Foreskin keratinocyte (primary cell): ENCODE measurements at places on chromosomes 16 and 17. TPM values are rescaled to one million over a fixed set of nuclear protein-coding genes. Genes with fewer than 3 reads are reported as not detected.

DNA sequence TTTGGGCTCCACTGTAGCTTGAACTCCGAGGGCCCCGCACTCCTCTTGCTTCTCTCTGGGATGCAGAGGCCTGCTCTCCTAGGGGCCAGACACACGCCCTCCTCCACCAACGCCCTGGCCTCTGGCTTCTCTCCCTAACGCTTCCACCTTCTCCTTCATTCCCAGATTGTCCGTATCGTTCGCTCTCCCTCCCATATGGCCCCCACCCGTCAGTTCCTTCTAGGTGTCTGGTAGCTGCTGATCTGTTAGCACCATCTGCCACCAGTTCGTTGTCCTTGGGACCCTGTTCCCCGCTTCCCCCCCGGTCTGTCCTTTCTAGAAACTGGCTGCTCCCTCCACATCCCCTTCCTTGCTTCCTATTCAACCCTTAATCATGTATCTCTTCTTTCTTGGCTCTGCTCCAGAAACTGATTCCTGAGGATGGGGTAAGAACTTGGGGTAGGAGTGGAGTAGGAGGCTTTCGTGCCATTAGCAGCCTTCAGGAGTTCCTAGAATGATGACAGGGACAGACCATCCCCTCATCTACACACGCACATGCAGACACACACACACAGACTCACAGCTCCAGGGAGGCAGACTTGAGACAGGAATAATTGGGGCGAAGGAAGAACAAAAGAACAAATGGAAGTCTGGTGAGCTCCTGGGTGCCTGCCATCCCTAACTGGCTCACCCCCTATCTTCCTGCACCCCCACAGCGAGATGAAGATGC is 4.3 kb downstream of the ATP1B2 start:
- no peak for DNase-seq

DNA sequence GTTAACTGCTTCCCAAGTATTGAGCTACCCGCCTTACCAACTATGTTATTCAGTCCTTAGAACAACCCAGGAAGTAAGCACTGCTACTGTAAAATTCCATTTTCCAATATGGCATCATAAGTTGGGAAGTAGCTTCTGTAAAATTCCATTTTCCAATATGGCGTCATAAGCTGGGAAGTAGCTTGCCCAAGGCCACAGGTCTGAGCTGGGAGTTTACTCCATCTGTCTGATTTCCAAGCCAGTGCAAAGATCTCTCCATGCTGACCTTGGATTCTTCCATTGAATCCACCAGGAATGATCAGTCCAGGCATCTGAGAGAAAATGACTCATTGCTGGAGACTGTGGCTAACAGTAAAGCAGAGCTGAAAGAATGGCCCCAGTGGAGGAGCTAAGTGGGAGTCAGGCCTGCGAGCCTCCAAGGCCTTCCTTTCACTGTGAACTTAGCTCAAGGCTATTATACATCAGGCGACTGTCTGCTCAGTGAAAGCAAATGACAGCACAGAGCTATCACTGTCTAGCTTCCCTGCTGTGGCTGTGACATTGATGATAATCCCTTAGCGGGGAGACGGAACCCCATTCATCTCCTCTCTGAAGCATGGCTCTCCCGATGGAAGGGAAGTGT is 430.4 kb downstream of the HAPSTR1 start:
- DNase-seq: no peak

GRCh38 chr16:4182581-4183236 is 59.2 kb downstream of the SRL start:
- DNase-seq: no peak

DNA sequence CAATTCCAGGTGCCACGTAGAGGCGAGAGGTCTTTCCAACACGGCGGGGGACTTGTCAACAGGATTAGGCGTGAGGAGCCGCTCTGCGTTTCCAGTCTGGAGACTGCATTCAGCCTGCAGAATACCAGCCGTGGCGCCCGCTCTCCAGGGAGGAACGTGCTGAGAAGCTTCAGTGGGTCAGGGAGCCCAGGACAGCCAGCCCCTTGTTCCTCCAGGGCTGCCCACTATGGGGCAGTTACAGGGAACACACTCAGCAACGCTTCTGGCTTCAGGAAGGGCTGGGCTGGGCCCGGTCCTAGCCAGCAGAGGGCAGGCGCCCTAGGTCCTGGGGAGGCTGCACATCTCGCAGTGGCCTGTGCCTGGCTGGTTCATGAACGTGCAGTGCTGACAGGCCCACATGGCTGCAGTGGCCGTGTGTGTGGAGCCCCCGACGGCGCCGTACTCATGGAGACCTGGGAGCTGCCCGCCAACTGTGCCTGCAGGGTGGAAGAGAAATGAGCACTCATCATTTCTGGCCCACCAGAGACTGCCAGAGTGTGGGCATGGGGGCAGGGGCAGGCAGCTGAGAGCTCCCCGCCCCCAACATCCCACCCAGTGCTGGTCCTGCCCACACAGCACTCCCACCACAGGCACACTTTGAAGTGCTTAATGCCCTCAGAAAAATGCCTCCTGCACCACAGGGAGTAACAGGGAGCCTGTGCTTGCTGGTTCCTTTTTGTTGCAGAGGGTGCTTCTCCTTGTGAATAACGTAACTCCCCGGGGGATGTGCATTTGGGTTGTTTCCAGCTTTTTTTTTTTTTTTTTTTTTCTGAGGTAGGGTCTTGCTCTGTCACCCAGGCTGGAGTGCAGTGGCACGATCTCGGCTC is 7.0 kb upstream of the FAAP100 start:
- DNase-seq: no peak

DNA sequence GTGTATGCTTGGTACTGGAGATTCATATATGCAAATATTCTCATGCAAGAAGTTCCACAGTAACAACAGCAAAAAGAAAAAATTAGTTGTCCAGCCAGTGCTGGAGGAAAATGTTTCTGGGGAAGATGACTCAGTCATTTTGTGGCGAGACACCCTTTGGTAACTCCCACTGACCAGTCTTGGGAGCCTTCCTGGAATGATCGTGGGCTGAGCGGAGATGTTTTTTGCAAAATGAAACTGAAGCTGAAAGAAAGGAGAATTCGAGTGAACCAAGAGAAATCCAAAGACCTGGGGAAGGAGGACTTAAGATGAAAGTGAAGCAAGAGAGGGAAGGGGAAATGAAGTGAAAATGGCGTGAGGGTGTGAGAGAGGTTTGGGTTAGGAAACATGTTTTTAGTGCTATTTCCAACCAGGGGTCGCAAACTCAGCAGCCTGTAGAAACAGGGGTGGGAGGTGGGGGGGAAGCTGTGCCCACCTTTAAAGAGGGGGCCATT is 5.2 kb downstream of the ITPRIPL2 start:
- no peak for DNase-seq

DNA sequence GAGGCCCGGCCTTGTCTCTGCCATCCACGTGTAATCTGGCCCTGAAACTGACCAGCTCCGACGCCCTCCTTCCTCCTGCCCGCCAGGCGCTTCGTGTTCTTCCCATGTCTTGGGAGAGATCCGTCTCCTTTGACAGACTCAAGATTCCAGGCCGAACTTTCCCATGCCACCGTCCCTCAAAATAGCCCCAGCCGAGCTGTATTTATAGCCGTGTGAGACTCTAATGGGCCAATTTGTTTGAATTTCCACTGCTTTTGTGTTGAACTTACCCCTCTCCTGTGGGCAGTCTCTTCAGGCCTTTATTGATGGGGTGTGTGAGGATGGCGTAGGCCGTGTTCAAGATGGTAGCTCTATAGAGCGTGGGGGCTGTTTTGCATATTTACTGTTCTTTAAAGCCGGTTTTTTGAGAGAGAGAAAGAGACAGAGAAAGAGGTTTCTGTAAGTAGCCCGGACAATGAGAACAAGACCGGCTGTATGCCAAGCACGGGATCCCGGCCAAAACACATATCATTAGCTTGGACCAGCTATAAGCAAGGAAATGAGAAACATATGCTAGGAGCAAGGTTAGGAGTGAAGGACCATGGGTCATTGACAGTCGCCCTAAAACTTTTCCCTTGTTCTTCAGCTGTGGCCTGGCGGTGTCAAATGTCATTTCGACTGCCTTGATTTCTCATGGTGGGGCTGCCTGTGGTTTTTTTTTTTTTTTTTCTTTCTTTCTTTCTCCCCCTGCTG is 124.5 kb upstream of the ZFHX3 start:
- no peak for DNase-seq

GRCh38 chr16:57619133-57619605 is 9.3 kb upstream of the ADGRG1 start:
- DNase-seq: no peak

- DNase-seq: peak; percentile 98
Measured at GRCh38 chr17:74873037-74873873, 461 bp upstream of the FDXR start.

GRCh38 chr17:80738987-80739730 is 194.5 kb downstream of the RPTOR start:
- DNase-seq: no peak

GRCh38 chr16:88681084-88681680 is 5.1 kb downstream of the SNAI3 start:
- DNase-seq: no peak

DNA sequence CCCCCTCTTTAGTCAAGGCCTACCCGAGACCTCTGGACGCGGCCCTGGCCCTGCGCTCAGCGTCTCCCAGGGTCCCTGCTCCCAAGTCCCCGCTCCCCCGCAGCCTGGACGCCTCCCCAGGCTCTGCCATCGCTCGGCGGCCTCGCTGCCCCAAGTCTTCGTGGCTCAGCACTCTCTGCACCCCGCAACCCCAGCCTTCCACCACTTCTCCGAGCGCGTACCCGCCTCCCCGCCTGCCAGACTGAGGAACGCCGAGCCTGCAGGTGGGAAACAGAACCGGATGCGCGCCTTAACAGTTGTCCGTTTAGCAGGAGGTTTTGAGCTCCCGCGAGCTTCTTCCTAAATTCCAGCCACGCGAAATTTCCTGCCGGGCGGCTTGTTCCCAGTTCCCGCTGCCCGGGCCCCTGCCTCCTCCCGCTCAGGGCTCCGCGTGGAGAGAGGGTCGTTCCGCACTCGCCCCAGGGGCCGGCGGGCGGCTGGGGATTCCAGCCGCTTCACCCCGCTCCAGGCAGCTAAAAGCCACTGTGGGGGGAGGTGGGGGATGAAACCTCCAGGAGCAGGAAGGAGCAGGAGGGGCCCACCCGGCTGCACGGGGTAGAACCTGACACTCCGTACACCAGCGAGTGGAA is 87.7 kb downstream of the KCNJ12 start:
- DNase-seq: no peak

DNA sequence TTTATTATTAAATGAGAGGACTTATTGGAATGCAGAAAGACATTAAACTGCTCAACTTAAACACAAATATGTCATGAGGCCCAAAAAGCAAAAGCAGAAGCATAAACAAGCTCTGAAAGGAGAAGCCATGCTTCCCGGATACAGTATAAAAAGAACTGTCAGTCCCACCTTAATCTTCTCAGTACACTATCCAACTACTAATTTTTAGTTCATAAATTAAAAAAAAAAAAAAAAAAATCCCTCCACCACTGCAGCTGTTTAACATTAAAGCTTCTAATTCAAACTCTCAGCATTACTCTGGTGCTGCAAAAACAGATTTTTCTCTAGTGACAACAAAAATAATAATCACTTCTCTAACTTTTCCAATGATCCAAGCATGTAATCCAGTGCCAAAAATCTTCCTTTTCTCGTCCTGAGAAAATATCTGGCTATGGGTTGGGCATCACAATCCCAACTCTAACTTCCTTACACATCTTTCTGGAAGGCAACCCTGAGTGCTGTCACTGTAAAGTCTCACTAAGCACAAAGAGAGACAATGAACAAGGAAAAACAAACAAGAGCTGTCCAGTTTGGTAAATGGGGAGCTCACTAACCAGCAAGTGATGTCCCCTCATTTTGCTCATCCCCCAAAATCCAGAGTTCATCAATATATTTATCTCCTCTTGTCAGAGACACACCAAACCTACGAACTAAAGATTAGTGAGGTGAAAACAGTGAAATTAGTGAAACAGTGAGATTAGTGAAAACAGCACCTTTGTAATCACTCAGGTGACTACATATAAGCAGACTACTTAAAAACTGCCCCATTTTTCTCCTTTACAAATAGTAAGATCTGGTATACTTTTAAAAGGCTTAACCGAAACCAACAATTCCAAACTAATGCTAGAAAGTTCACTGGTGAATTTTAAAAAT is 5.5 kb downstream of the USP32 start:
- DNase-seq: no peak

GRCh38 chr17:82275326-82275725 is 1.8 kb upstream of the CSNK1D start:
- no peak for DNase-seq

- peak; percentile 64 for DNase-seq
Measured at GRCh38 chr17:27207073-27207513, 86.8 kb upstream of the WSB1 start.

GRCh38 chr17:7887482-7888183 is 956 bp upstream of the CHD3 start:
- DNase-seq: peak; percentile 94

DNA sequence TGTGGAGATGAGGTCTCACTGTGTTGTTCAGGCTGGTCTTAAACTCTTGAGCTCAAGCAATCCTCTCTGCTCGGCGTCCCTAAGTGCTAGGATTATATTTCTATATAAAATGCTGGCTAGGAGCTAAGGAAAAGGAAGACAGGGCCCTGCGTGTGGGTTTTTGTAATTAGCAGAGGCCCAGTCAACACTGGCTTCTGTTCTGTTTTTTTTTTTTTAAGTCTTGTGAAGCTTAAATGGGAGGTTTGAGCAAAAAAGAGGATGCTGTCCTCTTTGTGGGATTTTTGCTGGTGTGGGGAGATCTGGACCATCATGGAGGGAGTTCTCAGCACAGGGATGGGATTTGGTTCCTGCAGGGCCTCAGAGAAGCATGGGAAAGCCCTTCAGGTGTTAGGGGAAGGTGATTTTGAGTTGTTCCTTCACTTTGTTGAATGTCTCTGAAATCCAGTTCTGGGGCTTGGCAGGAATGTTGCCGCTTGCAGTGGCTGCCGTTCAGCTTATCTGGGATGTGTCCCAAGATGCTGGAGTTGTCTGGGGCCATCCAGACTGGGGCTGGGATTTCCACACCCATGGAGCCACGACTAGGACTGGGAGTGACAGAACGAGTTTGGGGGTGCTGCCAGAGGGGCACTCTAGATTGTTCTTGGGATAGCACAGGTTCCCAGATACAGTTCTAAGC is 4.2 kb downstream of the PYCARD start:
- no peak for DNase-seq

- DNase-seq: no peak
Measured at GRCh38 chr16:86044241-86044671, 145.3 kb downstream of the IRF8 start.

DNA sequence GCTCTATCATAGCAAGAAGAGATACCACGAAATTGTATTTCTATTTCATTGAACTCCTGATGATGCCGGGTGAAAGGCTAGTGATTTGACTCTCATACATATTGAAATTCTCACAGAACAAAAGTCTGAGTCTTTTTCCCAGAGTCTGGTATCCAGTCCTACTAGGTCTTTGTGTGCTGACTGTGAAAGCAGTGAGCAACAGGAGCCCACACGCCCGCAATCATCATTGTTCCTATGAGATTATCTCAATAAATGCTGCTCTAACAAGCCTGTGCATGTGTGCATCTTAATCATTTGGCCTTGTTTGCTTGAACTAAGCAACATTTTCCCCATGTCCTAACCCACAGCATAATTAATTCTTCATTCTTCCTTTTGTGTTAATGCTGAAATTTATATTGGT is 1466.0 kb downstream of the CDH11 start:
- peak; percentile 93 for DNase-seq

The HBQ1 gene
- total RNA-seq: 0.28 TPM in 1 of 2 replicates, not detected in the other

The BRICD5 gene
- 3.9 TPM in 2 replicates for total RNA-seq

The MYL4 gene
- not detected in 2 replicates for total RNA-seq

The CEP112 gene
- 1.9 and 2.0 TPM in 2 replicates for total RNA-seq

The TBC1D3C gene
- total RNA-seq: 0.11 TPM in 1 of 2 replicates, not detected in the other

The QPRT gene
- 80.5 and 91.7 TPM in 2 replicates for total RNA-seq

The CA7 gene
- not detected in 2 replicates for total RNA-seq

The DLX4 gene
- 0.14 TPM in 1 of 2 replicates, not detected in the other for total RNA-seq

The JUP gene
- 367 and 442 TPM in 2 replicates for total RNA-seq

The NOS2 gene
- not detected in 2 replicates for total RNA-seq
